ENCODE measurements at places on chromosomes 7 and 10.

DNA sequence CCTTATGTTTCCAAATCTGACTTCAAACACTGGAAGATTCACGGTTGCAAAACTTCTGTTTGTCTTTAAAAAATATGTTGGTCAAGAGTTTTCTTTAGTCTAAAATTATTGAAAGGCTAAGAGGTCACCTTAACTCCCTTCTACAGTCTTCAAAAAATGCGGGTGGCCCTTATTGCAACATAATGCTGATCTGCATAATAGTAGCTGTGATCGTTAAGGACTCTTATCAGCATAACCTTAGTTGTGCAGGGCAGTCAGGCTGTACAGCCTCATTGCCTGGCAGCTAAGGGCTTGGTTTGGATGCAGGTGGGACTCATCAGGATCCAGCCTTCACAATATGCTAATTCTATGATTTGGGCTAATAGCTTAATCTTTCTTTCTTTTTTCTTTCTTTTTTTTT lies 15.0 kb downstream of the KIAA1217 start:
- no peak for DNase-seq

DNA sequence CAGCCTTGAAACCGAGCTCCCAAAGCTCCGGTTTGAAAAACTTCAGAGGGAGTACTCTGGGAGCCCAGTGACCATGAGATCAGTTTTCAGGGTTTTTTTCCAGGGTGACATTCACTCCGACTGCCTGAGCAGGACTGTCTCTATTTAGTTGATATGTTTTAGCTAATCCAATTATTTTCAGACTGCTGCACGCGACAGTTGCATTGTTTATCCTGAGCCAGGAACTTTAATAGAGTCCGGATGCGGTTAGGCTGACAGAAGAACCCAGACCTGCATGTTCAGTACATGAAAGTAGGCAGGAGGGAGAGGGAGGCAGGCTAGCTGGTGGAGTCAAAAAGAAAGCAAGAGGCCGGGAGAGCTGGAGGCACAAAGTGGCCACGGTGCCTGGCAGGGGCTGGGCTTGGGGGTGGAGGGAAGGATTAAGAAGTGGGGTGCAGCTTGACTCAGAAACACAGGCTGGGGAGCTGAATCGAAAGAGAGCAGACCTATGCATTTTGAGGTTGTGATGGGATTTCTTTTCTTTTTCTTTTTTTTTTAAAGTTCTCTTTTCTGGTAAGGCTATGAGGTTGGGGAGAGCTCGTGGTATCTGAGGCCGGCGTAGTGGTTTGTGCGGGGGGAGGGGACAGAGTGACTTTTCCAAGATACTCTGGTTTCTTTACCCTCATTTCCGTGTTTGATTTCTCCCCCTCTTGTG lies 5.7 kb downstream of the GATA3 start:
- no peak for DNase-seq

DNA sequence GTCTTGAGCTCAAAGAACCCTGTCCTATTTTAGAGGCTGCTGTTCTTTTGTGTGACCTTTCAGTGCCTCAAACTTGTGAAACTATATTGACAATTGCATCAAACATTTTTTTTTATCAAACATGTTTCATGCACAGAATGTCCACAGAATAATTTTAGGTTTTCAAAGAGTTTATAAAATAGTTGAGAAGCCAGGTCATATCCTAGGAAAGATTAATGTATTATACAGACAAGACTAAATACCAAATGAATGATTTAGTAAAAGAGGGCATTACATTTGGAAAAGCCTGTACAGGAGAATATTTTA lies 67.0 kb downstream of the CDK6 start:
- no peak for DNase-seq

GRCh38 chr10:124849111-124849773 lies 47.6 kb downstream of the ABRAXAS2 start:
- no peak for DNase-seq

GRCh38 chr7:42698600-42699374 lies 213.1 kb downstream of the C7orf25 start:
- DNase-seq: no peak

GRCh38 chr10:5411941-5412276 lies 448 bp upstream of the NET1 start:
- no peak for DNase-seq

DNA sequence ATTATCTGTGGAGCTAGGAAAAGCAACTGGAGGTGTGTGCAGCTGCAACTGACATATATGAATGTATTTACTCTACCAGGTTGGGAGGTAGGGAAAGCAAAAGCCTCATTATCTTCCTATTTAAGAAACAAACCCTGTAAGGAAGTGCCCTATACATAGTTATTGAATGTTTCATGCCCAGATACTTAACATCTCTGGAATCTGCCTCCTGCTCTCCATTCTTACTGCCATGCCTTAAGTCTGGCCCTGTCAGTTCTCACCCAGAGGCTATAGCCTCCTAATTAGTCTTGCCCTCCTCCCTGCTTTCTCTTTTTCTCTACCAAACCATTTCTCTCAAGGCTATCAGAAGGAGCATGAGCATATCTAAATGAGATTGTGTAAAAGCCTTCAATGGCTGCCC lies 542.6 kb upstream of the LRRN3 start:
- no peak for DNase-seq

- no peak for DNase-seq
These were observed 222.4 kb downstream of the CACNA2D1 start for GRCh38 chr7:82221152-82221674.

DNA sequence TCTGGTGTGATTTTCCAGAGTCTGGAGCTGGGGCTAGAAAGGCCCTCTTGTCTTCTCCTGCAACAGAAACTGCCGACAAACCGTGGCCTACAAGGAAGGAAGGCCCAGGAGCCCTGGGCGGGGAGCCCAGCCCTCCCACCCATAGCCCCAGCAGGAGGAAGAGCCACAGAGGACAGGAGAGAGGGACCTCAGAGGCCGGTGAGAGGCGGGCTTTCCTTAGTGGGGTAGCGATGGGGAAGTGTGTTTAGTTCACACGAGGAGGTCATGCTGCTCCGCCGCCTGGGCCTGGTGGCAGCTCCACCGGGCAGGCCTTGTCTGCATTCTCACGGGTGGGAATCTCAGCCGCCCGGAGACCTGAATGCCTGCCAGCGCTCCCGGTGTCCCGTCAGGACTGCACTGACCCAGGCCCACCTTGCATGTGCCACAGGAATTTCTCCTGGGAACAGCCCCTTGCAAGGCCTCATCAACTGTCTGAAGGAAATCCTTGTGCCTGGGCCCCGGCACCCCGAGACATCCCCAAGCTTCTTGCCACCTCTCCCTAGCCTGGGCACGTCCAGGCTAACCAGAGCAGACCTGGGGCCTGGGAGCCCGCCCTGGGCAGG lies 50.9 kb downstream of the ZNF467 start:
- no peak for DNase-seq
